Activated CD4-positive, alpha-beta T cell treated with anti-CD3 and anti-CD28 coated beads for 4 hours (primary cell): ENCODE measurements at places on chromosomes 13 and 19.

DNA sequence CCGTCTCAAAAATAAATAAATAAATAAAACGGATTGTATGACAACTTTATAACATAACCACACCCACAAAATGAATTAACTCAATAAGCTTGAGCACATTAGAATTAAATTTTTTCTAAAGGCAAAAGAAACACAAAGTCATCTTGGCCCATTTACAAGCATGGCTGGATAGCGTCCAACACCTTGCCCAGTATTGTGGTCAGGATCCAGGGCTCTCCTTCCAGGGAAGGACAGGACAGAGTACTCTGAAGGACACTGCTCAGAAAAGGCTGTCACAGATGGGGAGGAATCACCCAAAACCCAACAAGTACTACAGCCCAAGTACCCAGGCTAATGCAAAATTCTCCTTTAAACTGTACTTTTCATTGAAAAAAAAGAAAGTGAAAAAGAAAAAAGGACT is 27.1 kb downstream of the SUGP2 start:
- no peak for DNase-seq

DNA sequence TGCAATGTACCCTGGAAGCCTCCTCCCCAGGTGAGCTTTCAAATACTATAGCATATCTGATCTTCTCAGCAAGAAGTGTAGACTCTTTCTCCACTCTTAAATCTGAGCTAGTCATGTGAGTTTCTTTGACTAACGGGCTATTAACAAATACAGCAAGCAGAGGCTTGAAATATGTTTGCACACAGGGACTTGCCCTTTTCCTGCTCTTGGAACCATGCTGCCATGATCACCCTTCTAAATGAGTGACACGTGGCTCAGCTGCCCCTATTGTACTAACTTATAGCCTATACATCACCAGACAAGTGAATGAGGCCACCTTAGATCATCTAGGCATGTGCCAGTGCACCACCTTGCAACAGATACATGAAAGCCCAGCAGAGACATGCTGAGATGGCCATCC is 13.3 kb upstream of the SUCLA2 start:
- no peak for DNase-seq

DNA sequence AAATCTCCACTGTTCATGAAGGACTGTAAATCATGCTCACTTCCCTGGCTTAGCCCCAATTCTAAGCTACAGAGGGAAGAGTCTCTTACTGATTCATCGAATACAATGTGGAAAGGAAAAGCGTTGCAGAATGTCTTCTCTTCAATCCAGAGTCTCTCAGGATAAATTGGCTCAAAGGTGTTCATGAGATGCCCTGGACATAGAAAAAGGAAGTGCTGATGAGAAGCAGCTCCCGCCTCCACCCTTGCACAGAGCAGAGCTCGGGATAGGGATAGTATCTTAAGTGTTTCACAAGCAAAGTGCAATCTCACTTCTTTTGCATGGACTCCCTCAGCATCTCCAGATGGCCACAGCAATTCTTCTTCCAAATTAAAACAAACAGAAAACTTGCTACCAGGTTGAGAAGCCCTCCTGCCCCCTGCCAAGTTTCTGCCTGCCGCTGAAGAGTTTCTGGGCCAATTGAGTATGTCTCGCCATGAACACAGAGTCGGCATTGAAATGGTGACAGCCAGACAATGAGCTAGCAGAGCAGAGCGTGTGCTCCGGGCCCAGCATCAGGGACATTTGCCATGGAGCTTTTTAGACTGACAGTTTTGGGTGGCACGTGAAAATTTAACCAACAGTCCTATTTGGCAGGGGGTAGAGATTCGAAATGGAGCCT is 85.7 kb downstream of the C13orf42 start:
- DNase-seq, result no peak

DNA sequence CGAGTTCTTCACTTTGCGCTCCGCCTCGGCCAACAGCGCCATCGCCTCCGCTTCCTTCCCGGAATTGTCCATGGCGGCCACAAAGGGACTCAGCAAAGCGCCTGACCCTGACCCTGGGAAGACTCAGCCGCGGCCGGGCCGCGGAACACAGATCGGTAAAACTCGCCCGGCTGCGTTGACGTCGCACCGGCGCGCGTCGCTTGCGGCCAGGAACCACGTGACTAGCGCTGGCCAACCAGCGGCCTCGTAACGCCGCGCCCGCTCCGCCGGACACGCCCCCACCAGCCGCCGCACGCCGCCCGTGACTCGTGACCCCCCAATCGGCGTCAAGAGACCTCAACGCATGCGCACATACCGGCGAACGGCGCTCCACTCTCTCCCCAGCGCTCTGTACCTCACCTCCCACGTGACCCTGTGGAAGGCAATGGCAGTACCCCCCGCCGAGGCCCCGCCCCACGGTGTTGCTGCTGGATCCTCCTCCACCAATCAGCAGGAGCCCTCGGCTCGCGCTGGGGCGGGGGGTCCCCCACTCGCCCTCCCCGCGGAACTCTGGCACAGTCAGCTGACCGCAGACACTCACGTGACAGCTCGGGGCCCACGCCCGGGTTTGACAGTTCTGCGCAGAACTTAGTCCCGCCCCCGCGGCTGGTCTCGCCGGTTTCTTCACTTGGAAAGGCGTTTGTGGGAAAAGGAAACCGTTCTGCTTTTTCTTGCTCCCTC is at the start of gene NAPA:
TSS of gene NAPA (minus strand) at position 195 of the 720 bp plus-strand sequence. CDS start at position 72, 123 bp downstream.
- DNase-seq, result peak; percentile 100

GRCh38 chr19:49849433-49850220 is 1.3 kb upstream of the PTOV1 start:
- no peak for DNase-seq
